ENCODE measurements at places on chromosomes 2 and 18. TPM values are rescaled to one million over a fixed set of nuclear protein-coding genes. Genes with fewer than 3 reads are reported as not detected.

GRCh38 chr2:86105969-86106945 lies at the start of gene PTCD3:
Gene PTCD3, plus strand, starts transcription at chr2:86106235. Its CDS starts 13 bp downstream, at chr2:86106248.
- DNase-seq = peak; percentile 98

GRCh38 chr2:100842241-100842922 lies 22.4 kb downstream of the NPAS2 start:
- no peak for DNase-seq

DNA sequence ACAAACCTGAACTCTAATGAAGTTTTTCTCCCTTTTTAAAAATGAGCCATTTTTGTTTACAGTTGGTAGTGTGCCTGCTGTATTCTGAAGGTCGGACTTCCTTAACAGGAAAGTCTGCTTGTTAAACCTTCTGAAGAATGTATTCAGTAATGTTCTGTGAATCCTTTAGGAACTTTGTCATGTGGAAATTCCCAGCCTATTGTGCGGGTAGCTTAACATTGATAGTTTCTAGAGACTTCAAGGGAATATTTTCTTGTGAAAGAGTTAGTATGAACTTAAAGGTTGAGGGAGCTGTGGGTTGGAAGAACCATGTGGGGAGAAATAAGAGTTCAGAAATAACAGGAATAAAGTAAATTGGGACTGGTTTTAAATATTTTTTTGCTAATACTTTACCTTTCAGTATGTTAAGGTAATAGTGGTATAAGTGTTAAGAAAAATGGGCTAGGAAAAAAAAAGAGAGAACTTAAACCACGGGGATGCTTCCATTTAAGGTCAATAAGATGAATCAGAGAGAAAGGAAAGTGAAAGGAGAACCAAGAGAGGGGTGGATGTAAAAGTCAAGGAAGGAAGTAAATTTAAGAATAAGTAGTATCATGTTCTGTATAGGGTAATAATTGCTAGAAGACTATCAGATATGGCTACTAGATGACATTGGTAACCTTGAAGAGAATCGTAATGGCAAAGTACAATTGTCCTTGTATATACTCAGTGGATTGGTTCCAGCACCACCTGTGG lies 90.5 kb downstream of the PMS1 start:
- no peak for DNase-seq

DNA sequence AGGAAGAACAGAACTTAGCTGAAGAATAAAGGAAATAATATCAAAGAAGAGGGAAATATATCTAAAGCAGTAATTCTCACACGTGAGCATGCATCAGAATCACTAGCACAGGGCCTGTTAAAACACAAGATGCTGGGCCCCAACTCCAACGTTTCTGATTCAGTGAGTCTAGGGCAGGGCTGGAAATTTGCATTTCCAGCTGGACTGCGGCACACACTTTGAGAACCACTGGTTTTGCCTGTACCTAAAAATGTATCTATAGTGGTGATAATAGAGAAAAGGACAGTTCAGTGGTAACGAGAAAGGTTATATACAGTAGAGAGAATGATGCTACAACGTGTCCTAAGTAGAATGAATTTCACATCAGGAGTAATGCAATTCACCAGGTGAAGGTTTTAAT lies 11.2 kb downstream of the REV1 start:
- no peak for DNase-seq

GRCh38 chr18:34540897-34541296 lies 169.2 kb upstream of the DTNA start:
- no peak for DNase-seq

DNA sequence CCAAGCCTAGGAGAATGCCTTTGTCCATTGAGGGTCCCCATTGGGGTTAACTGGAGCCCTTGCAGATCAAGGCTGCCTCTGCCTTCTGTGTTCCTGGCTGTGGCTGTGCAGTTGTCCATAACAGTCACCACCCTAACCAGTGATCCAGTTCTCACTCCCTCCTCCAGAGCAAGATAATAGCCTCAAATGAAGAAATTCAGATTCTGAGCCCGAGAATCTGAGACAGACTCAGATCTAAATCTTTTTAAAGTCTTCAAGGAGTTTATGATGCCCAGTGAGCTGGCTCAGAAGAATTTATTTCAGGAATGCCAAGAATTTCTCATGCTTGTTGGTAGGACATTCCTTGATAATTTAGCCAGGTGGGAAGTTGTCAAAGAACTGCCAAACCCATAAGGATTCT lies 44.3 kb upstream of the RAB6C start:
- no peak for DNase-seq

- no peak for DNase-seq
Observed at GRCh38 chr18:49704334-49704733, 109.0 kb downstream of the ACAA2 start.

- DNase-seq = no peak
Observed at GRCh38 chr2:240462707-240463273, 27.3 kb downstream of the GPC1 start.

- no peak for DNase-seq
Observed at GRCh38 chr18:74836296-74837139, 238.8 kb downstream of the ZNF407 start.

DNA sequence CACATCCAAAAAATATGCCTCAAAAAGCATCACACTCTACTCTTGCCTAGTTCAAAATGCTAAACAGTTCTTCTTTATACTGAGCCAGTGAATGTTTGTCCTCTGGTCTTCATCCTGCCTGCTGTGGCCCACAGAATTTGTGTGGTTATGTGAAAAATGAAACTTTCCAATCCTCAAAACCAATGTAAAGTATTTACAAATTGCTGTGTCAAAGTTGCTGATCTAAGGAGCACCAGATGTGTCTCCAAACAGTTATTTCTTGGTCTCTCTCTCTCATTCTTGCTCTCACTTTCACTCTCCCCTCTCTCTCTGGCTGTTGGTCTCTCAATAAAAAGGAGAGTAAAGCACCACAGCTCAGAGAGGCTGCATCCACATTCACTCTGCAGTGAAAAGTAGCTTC lies 23.0 kb downstream of the EPHA4 start:
- no peak for DNase-seq

DNA sequence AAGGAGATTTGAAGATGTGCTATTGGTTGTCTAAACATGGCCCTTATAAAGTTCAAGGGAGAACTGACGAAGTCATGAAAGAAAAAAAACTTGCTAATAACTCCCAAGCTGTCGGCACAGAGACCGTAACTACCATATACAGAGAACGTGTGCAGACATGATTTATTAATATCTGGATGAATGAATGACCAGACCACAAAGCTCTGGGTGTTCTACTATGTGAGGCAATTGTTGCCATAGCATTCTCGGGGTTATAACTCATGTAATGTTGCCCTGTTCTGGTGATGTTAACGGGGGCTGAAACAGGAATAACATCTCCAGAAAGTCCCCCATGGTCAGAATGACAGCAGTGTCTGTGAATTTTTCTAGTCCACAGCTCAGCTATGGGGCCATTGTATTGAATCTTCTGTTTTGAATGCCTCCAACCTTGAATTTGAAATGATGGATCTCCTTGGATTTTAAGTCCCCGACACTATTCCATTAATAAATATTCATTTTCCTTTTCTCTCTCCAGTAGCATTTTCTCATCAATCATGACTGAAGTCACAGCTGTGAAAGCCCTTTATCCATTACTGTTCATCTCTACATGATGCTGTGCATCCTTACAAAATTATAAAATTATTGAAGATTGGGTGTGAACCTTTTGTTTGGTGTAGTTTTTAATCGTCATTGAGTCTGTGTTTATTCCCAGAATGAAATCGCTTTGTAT lies 483.4 kb upstream of the KLHL29 start:
- no peak for DNase-seq

DNA sequence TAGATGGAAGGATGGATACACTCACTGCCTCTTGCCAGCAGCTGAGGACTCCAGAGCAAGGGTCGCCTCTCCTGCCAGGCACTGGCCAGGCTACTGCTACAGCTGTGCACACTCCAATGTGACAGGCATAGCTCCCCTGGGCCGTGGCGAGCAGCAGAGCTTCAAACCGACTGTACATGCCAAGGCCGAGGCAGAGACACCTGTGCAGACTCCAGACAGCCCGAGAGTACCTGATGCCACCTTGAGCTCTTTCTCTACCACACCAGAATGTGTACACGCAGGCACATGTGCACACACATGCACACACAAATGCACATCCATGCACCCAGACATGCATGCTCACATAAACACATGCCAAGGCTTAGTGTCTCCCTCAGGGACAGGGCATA lies 508.3 kb upstream of the MYT1L start:
- no peak for DNase-seq

- no peak for DNase-seq
Observed at GRCh38 chr2:147945660-147946059, 74.9 kb downstream of the ORC4 start.

- no peak for DNase-seq
Observed at GRCh38 chr2:149579972-149580882, 7.3 kb downstream of the MMADHC start.

GRCh38 chr2:188130317-188130716 lies 161.4 kb upstream of the GULP1 start:
- DNase-seq = no peak

DNA sequence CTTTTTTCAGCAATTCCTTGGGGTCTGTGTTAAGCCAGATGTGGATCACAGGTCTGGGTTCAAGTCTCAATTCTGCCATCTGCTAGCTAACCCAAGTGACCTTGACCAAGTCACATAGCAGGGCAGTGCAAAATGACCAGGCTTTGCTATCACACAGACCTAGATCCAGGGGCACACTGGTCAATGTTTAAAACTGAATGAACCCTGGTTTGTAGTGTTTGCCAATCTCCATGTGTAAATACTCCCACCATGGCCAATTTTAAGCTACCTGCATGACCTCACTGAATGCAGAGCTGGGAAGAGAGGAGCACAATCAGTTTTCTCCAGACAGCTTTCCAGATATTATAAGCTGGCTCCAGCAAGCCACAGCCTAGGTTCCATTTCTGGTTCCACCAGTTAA lies 142.9 kb downstream of the CHST9 start:
- no peak for DNase-seq

GRCh38 chr18:47115205-47115604 lies 35.1 kb downstream of the HDHD2 start:
- DNase-seq = no peak

DNA sequence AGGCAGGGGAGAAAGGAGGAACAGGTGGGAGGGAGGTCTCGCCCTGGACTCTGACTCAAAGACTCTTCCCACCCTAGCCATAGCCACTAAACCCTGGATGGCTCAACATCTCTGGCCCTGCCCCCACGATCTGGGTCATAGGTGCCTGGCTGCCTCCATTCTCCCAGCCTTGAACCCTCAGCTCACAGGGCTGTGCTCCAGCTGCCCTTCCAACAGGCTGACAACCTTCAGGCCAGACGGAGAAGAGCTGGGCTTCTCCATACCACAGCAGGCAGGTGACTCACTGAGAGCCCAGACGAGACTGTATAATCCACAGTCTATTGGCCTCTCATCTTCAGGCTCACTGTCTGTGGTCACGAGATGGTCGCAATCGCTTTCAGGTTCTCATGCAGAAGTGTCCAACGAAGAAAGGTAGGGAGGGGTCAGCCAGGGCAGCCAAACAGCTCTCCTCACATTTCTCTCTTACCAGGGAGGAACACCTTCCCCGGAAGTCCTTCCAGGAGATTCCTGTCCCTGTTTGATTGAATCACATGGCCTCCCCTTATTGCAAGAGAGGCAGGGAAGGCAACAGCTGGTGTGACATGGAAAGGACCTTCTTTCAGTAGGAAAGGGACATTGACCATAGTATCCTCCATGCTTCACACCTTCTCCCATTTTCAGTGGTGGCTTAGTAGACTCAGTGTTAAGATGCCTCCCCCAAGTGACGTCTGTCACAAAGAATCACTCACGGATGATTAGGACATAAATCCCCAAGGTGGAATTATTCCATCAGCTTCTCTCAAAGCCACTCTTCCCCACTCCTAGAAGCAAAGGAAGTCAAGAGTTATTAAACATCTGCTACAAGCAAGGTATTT lies 100.1 kb downstream of the MRO start:
- DNase-seq = no peak

The HOXD4 gene
- total RNA-seq = 13.2 TPM

The FAM110C gene
- 28.9 TPM for total RNA-seq

The THSD7B gene
- total RNA-seq = not detected

The AGPS gene
- total RNA-seq = 26.3 TPM

The GALNT14 gene
- 26.1 TPM for total RNA-seq

The FIGN gene
- total RNA-seq = 0.53 TPM

The TACR1 gene
- total RNA-seq = 5.6 TPM
